ENCODE measurements at places on chromosomes 4 and X. TPM values are rescaled to one million over a fixed set of nuclear protein-coding genes. Genes with fewer than 3 reads are reported as not detected.

- DNase-seq = no peak
Observed at GRCh38 chr4:137468836-137469235, 63.5 kb downstream of the PCDH18 start.

- DNase-seq = no peak
Observed at GRCh38 chr4:62899646-62900364, 1509.4 kb downstream of the TECRL start.

ZIC3 gene
- total RNA-seq = not detected

DNA sequence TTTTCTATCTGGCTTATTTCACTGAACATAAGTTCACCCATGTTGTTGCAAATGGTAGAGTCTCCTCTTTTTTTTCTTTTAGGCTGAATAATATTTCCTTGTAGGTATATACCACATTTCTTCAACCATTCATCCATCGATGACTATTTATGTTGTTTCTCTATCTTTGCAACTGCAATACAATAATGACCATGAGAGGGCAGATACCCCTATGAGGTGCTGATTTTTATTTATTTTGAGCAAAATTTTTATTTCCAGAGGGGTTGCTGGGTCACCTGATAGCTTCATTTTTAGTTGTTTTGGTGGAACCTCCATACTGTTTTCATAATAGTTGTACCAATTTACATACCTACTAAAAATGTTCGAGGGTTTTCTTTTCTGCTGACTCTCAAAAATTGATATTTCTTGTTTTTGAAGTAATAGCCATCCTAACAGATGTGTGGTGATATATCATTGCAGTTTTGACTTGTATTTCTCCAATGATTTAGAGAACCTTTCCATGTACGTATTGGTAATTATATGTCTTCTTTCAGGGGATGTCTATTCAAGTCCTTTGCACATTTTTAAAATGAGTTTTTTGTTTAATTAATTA, 1697.0 kb downstream of the PCDH7 start:
- no peak for DNase-seq

GRCh38 chr4:94759767-94760211, 2.0 kb downstream of the BMPR1B start:
- DNase-seq = no peak

- no peak for DNase-seq
Observed at GRCh38 chr4:11889099-11889498, 460.4 kb upstream of the HS3ST1 start.

GAB3 gene
- 11.9 TPM for total RNA-seq

DNA sequence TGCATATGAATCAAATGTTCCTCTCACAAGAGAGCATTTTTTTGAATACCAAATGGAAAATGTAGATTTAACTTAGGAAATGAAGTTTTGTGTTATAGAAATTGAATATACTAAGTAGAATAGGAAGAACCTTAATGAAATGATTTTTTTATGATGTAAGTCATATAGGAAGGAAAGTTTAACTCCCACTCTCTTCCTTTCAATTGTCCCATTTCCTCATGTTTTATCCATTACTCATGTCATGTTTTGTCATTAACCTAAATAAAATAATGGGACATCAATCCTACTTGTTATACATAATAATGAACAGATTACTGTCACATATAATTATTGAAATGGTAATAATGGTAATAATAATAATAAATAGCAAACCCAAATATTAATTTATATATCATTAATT, 22.7 kb upstream of the SRD5A3 start:
- DNase-seq = no peak

SSX1 gene
- not detected for total RNA-seq

DNA sequence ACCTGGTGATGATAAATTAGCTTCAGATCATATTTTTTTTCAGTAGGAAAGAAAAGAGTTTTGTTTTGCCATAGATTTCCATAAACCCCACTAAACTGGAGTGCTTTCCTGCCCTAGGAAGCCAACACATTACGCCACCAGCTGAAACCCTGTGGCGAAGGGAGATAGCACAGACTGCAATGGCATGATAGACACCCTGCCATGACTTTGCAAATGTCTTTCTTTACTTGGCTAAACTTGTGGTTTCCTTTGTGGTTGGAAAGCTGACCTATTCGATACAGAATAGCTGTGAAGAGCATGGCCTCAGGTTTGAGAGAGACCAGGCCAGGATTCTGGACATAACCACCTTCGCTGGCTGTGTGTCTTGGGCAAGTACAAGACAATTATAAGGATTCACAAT, 19.1 kb downstream of the MFAP3L start:
- no peak for DNase-seq

DNA sequence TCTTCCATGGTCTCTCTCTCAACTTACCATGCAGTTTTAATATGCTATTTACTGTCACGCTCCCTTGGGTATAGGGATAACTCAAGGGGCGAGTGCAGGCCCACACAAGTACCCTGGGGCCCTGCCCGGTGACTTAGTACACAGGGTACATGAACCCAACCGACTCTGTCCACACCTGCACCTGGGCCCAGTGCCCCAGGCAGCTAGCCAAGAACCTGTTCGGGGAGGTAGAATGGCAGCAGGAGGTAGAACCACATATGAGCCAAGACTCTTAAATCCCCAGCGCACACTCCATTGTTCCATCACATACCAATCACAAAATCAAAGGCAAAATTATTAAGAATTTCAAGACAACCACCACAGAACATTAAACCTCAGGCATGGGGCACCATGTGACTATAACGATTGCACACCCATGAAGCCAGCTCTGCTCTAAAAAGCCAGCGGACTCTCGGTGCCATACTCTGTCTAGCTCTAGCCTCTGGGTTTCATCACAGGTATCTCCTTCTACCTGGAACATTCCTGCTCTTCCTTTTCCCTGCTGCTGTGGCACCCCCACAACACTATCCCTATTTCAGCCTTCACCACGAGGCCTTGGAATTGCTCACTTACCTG, 14.6 kb downstream of the PHF8 start:
- no peak for DNase-seq

Measured in Right ventricle myocardium superior (tissue), 1 donor.